ENCODE measurements at places on chromosomes 2 and 18.

DNA sequence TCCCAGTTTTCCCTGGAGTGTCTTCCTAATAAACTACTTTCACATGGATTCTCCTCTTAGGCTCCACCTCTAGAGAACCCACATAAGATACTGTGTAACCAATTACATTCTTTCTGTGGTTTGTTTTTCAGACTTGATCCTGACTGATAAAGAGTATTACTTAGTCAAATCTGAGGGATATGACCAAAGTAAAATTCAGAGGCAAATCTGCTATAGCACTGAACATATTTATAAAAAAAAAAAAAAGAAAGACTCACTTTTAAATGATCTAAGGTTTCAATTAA, 13.9 kb downstream of the CKAP2L start:
- no peak for DNase-seq

- DNase-seq = no peak
These were observed 209.2 kb downstream of the ARL4C start for GRCh38 chr2:234287650-234288049.

DNA sequence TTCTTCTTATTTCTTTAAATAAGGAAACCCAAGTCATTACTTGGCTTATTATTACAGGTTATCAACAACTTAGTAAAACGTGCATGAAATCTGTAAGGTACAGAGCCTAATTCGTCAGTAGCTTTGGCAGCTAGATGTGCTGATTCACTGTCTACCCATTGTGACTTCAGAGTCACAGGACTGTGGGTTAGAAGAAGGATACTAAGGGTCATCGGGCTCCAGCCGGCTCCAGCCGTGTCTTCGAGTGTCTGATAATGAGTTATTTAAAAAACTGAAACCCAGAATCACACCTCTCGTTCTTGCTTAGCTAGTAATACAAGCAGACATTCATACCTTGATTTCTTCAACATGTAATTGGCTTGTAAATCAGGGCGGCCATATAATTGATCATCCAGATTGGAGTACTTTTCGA, 170.5 kb downstream of the FMNL2 start:
- DNase-seq = no peak

DNA sequence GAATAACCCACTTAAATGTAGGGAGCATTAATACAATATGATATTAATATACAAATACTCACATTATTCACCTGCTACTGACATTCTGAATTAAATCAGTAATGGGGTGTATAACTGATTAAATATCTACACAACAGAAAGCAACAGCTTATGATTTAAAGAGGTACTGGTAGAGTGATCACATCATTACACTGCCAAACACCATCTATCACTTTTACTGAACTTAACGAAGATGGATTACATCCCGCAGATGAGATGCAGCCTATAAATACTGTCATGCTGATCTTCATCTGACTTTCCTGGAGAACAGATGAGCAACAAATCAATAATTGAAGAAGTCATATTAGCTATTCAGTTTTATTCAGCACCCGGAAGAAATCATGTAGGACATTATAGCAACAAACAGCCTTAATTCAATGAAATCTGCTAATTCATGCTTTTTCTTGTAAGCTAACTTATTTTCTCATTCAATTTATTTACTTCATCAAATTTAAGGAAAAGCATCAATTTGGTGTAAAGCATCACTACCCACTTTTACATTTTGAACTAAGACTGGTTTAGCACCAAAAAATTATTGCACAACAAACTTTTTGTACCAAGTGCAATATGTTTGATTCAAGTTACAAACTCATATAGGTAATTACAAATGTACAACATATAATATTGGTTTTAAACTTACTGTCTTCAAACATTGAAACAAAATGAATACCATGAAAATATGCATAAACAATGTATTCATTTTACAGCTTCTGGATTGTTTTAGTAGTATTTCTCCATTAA, 1509.0 kb downstream of the LRP1B start:
- no peak for DNase-seq

GRCh38 chr2:144040834-144041233, 479.1 kb downstream of the ZEB2 start:
- DNase-seq = no peak

- peak; percentile 6 for DNase-seq
These were observed 163.2 kb downstream of the MTX2 start for GRCh38 chr2:176432434-176432833.

DNA sequence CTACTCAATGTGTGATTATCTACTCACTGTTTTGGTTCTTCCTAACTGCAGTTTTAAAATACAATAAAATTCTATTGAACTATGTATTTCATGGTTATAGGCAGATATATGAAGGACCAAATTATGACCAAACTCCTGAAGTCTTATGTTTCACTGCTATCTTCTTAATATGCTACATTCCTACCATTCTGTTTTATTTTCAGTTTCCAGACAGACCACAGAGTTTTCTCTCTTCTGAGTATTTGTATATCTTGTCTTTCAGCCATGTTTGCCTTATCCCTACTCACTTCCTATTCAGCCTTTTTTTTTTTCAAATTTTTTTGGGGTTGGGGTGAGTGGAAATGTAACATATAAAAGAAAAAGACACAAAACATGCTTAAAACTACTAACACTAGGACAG, 6.3 kb downstream of the RFTN2 start:
- no peak for DNase-seq

DNA sequence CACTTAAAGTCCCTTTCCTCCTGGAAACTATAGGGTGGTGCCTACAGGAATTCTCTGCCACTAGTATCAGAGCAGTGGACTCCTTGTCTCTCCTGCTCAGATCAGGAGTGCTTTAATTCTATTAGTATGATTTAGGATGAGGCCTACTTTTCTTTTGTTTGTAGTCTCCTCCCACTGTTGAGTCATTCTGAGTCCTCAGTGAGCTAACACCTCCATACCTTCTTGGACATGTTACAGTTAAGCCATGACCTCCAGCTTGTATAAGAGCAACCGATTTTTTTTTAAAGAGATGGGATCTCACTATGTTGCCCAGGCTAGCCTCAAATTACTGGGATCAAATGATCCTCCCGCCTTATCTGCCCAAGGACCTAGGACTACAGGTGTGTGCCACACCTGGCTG, 48.7 kb upstream of the OTOF start:
- DNase-seq = peak; percentile 20

- DNase-seq = no peak
These were observed 21.4 kb downstream of the DLGAP1 start for GRCh38 chr18:4433717-4434116.

DNA sequence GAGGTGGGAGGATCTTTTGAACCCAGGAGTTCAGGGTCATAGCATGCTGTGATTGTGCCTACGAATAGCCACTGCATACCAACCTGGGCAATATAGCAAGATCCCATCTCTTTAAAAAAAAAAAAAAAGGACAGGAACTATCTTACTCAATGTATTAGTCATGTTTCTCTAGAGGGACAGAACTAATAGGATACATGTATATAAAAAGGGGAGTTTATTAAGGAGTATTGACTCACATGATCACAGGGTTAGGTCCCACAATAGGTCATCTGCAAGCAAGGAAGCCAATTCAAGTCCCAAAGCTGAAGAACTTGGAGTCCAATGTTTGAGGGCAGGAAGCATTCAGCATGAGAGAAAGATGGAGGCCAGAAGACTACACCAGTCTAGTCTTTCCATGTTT, 18.8 kb upstream of the CASP10 start:
- DNase-seq = no peak

DNA sequence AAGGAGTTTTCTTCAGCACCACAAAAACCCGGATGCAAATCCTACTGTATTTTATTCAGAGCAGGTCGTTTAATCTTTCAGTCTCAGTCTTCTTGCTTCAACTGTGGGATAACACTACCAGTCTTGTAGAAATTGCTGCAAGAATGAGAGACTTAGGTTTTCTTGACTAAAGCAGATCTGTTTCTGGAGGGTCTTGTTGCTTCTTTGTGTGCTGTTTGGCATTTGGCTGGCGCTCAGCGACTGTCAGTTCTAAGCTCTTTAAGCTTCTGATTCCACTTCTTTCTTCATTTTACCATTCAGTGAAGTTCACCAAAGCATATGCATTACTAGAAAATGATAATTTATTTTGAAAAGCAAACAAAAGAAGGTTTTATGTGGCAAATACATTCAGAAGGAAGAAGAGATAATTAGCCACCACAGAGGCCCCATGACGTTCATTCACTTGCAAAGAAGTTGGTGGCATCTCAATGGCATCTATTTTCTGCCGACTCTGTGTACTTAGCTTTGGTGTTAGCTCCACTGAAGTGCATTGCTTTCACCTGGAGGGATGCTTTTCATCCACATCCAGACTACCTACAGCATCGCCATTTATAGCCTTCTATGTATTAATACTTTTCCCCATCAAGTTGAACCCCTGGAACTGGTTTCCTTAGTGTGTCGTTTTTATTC, 53.7 kb downstream of the TRIB2 start:
- no peak for DNase-seq

DNA sequence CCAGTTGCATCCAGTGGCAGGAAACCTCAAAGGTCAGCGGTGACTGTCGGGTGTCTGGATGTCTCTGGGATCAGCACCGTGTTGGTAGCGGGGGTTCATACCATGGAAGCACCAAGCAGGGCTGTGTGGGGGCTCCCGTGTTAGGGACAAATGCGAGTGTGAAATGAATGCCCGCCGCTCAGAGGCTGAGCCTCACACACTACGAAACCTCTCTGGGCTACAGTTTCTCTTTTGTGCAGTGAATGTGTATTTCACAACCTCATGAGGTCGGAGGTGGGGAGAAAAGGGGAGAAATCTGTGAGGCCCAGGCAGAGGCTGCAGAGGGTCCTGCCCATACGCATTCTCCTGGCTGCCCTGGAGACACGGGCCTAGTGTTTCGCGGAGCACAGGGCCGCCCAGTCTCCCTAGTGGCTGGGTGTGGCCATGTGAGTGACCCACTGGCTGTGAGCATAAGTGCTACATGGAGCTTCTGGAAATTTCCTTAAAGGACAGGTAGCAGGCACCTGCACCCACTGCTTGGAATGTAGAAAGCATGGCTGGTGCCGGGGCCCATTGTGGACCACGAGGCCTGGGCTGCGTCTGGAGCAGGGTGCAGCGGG, 138.0 kb upstream of the GLI2 start:
- DNase-seq = no peak

- peak; percentile 77 for DNase-seq
These were observed at the start of gene LMAN2L for GRCh38 chr2:96739633-96740428. Gene LMAN2L (minus strand): TSS chr2:96740064. CDS start chr2:96740040, 24 bp downstream.

DNA sequence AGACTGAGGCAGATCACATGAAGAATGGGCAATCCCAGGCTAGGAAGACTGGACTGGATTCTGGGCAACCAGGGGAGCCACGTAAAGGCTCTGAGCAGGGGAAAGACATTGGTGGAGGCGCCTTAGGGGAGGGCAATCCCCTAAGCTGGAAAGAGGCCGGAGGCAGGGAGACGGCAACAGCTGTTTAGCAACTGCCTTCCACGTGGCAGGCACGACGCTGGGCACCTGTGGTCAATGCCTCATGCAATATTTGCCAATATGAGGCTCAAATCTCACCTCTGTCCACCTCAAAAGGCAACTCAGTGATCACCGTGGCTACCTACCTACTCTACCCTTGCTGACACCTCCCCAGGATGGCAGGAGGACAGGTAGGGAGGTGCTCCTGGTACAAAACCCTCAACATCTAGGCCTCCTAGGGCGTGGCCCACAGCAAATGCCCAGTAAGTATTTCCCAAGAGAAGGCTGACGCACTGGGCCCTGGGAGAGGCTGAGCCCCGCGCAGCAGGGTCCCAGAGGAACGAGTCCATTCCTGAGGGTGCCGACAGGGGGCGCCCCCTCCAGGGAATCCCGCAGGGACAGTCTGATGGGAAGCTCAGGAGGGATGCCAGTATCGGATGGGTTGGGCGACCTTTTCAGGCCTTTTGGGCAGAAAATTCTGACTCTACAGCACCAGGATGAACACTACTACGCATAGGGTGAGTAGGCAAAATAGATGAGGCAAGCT, 8.9 kb downstream of the BOLA3 start:
- no peak for DNase-seq

GRCh38 chr2:117875786-117876185, 61.3 kb downstream of the DDX18 start:
- DNase-seq = no peak

GRCh38 chr2:177578454-177578853, 185.9 kb downstream of the AGPS start:
- no peak for DNase-seq

DNA sequence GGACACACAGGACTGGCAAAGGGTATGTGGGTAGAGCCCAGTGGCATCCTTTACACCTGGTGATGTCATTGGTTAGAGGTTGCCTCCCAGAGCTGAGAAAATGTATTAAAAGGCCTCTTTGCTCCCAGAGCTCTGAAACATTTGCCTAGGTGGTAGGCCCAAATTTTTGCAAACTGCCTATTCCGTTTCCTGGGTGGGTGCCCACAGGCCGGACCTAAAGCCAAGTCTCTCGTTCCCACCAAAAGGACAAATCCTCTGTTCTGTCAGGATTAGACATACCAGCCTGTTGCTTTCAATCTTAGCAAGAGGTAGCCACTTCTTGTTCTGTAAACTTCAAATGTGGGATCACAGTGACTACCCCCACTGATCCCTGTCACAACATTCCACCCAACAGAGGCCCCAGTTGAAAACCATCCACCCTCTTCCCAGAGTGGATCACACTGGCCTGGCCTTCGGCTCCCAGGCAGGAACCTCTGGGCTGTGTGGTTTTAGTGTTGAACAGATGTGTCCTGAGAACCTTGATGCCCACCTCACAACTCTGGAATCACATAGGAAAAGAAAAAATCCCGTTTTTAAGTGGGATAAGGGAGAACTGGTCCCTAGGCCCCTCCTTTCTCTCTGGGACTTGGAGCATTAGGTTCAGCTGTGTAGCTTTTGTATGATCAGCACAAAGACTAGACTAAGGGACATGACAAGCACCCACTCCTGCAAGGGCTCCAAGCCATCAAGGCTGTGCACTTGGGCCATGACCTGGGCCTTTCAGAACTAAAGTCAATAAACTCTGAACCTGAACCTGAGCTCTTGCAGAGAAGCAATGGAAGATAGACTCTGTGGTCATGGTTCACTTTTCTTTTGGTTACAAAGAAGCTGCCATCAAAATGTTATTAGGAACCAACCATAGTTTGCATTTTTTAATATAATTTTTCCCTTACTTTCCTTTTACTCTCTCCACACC, 211.3 kb downstream of the CYP26B1 start:
- no peak for DNase-seq

DNA sequence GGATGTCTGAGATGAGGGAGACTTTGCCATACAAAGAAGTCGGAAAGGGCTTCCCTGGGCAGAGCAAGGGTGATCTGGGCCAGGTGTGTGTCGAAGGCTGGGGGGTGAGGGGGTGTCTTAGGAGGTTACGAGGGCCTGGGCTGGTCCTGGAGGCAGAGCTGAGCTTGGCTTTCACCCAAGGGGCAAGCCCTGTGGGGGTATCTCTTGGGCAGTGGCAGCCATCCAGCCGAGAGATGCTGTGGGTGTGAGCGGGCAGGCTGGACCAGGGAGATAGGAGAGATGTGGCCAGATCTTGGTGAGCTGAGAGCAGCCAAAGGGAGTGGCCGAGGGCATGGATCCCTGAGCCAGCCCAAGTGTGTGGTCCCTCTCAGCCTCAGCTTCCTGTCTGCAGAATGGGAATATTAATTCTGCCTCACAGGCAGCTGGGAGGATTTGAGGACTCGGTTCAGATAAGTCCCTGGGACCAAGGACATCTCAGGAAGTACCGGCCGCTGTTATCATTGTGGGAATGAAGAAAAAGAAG, 33.0 kb downstream of the MAL start:
- no peak for DNase-seq

- DNase-seq = no peak
These were observed 49.6 kb downstream of the SMIM21 start for GRCh38 chr18:75377926-75378325.

Data from epithelial cell of prostate (primary cell).